Amniotic epithelial cell (primary cell): ENCODE measurements at places on chromosomes 1 and 21.
A peak's percentile ranks its signal among the peaks of the same experiment; 100 is the strongest.

DNA sequence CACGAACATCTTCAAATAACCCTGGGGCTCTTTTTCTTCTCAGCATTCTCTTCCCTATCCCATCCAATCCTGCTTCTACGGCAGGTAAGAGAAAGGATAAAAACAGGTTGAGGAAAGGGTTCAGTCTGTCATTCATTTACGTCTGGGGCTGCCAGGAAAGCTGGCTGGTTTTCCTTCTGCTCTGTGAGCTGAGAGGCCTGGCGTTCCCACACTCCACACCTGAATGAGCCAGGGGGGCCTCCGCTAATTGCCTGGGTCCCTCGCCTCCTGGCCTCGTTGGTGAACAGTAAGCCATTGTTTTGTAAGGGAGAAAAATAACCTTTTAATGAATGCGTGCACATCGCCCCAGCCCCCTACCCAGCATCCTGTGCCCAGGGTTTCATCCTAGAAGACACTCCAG lies 70.8 kb upstream of the SIM2 start:
- DNase-seq = no peak

DNA sequence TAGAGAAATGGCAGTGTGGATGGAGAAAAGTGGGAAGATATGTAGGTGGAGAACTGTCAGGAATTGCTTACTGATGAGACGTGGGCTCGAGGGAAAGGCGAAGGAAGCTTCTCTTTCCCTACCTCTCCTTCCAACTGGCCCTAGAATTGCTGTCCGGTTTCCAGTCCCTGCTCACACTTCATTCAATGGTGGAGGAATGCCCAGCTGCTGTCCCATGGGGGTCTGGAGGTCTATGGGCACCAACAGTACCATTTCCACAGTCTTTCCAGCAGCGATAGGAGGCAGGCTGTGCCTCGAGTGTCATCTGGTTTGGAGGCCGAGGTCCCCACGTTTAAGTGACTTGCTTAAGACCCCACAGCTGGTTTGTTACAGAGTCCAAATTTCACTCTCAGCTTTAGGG lies 31.5 kb upstream of the CD1D start:
- no peak for DNase-seq

DNA sequence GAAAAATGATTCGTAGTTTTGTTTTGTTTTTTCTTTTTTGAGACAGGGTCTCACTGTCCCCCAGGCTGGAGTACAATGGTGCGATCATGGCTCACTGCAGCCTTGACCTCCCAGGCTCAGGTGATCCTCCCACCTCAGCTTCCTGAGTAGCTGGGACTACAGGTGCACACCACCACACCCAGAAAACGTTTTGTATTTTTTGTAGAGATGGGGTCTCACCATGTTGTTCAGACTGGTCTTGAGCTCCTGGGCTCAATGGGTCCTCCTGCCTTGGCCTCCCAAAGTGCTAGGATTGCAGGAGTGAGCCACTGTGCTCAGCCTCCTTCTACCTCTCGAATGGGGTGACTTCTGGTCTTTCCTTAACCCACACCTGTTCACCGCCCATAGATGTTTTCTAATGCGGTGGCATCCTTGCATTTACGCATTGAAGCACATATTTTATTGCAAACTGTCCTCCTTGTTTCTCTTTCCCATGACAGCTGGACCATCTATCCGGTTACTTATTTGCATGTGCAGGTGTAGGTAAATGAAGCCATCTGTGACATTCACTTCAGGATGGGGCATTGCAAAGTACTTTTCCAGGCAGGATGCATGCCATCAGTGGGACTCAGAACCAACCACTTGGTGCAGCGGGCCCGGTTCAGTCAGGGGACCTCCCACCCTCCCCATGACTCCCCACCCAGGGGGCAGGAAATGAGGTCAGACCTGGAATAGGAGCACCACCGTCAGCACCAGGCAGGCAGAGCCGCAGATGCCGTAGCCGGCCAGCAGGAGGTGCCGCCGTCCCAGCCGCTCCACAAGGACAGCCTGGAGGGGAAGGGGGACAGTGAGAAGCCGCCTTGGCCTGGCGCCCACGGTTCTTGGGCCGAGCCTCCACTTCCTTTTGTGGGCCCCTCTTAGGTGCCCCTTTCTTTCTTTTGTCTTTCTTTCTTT lies 16.5 kb downstream of the SLC2A7 start:
- DNase-seq = peak; percentile 29

GRCh38 chr1:55067022-55067778 lies 27.9 kb downstream of the PCSK9 start:
- no peak for DNase-seq

DNA sequence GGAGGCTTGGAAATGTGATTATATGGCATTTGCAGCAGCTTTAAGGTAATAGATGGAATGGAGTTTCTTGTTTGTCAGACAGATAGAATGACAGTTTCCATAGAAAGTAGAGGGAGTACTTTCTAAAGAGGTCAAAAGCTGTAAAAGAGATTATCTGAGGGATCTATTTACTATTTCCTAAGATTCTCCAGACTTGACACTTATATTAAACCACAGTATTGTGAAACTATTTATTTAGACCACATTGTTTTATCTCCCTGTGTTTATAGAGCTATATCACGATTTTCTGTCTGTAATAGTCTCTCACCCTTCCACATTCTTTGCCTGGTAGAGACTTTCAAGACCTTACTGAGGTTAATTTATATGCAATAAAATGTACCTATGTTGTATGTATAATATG lies 66.7 kb downstream of the MAN1A2 start:
- peak; percentile 35 for DNase-seq

GRCh38 chr21:14718951-14719350 lies 172.8 kb upstream of the SAMSN1 start:
- no peak for DNase-seq

GRCh38 chr1:167369175-167369574 lies 148.5 kb downstream of the POU2F1 start:
- no peak for DNase-seq

DNA sequence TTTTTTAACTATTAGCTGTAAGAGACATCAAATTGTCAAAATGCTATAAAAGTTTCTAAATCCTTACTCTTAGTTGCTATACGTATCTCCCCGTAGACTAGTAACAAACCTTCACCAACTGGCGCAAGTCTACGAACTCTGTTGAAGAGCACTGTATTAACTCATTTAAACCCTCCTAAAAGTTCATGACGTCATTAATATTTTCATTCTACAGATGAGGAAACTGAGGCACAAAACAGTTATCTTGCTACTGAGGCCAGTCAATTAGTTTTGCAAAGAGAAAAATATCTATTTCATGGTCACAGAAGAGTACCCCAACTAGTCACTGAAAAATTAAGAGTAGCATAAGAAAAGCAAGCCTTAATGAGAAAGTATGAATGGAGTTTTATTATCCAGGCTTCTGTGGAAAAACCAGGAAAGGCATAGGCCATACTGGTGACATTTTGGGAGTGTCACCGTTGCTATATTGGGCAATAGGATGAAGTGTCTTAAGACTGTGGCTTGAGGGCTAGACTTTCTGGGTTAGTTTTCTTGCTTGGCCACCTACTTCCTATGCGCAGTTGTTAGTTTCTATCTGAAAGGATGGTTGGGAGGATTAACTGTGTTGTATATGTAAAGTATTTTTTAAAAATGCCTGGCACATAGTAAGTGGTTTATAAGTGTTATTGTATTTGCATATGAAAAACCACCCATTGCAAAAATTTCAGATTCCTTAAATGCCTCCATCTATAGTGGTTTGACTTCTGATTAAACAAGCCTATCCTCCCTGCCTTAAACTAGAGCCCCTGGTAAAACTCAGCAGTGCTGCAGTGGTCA lies 52.4 kb upstream of the SYT14 start:
- peak; percentile 47 for DNase-seq

DNA sequence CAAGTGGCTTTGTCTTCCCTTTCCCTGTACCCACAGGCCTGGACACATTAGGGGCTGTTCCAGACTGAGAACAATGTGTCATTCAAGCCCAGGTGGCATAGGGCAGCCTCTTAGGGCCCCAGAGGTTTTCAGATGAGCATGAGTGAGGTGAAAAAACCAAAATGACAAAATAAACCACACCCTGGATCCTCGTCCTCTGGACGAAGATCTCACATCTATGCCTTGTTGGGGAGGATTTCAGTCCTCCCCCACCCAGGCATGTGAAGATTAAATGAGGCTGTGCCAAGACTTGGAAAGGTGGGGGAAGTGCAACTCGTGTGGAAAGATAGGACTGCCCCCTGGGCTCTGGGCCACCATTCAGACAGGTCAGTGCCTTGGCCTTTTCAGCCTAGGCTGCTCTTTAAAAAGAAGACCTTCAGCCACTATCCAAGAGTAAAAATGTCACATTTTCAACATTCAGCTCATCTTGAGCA lies 32.8 kb upstream of the IL19 start:
- DNase-seq = no peak

DNA sequence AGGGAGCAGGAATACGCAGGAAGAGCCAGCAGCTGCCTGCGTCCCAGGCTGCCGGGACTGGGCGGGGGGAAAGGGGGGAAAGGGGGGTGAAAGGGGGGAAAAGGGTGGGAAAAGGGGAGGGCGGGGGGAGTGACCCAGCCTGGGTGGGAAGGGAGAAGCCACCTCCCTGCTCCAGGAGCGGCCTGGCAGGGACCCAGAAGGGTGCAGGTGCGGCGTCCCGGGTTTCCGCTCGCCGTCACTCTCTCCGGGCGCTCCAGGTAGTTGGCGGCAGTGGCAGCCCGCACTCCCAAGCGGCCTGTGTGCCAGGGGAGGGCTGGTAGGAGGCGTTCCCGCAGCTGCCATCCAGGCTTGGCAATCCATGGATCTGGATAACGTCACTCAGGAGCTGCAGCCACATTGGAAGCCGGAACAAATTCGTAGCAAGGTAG lies 141.0 kb upstream of the NGF start:
- no peak for DNase-seq

- DNase-seq = no peak
Observed at GRCh38 chr1:7048395-7048794, 263.1 kb downstream of the CAMTA1 start.

DNA sequence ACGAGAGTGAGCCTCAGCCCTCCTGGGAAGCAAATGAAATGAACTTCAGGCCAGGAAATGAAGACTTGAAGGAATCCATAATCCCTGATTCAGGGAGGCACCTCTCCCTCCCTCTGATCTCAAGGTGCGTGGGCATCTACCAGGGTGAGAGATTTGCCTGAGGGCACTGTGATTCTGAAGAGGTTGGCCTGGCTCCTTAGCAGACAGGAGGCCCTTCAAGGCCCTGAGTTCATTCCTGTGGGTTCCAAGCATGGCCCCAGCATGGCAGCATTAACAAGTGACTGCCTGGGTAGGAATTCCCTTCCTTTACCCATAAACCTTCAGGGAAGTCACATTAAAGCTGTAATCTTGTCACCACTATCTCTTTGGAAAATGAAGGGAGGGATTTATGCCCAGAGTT lies 29.8 kb upstream of the IFNGR2 start:
- no peak for DNase-seq

GRCh38 chr1:153515504-153516394 lies 20.0 kb downstream of the S100A6 start:
- no peak for DNase-seq
